NCI-H1694 (cell line): ENCODE measurements at places on chromosomes 4 and X.

DNA sequence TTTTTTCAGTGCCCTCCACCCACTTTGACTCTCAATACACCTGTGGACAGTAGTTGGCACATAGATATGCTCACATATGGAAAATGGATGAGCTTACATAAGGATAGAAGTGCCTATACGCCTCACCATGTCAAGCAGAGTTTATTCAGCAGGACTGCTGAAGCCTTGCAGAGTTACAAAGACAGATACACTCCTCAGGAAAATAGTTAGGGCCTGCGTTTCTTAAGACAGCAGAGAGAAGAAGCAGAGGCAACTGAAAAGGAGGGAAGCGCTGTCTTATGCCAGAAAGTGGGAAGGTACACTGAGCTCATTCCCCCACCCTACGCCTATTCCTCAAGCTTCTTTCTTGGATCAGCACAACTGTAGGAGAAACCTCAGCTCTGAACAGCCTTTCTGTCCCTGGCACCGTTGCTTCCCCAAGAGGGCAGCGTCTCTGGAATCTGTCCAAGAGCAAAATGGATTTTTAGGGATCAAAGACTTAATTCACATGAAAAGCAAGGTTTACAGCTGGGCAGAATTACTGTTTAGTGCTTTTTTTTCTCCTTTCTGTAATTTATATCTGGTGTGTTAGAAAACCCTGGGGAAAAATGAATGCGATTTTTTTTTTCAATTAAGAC is 37.3 kb upstream of the MBTPS2 start:
- DNase-seq = no peak

- no peak for DNase-seq
Observed at GRCh38 chrX:84729408-84729807, 227.2 kb upstream of the HDX start.

GRCh38 chr4:11847167-11847566 is 418.5 kb upstream of the HS3ST1 start:
- no peak for DNase-seq

GRCh38 chrX:65686236-65686635 is 18.8 kb downstream of the MSN start:
- no peak for DNase-seq

DNA sequence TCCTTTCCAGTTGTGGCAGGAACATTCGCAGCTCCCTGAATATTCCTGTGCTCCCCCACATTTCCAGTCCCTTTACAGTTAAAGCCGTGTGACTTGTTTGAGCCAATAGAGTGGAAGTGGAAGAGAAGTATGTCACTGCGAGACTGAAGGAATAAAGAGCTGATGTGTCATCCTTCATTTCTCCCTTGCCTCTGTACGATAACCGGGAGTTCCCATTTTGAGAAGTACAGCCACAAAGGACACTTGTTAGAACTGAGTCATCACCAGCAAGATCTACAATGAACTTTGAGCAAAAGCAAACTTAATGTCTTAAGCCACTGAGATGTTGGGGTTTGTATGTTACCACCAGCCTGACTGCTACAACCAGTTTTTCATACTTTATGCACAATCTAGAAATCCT is 92.3 kb downstream of the SPRY1 start:
- DNase-seq = no peak

- no peak for DNase-seq
Observed at GRCh38 chr4:10115797-10116568, 616 bp downstream of the WDR1 start.

- DNase-seq = no peak
Observed at GRCh38 chr4:148514041-148514440, 71.8 kb upstream of the NR3C2 start.

GRCh38 chr4:10015140-10015753 is 6.0 kb downstream of the SLC2A9 start:
- peak; percentile 34 for DNase-seq

GRCh38 chr4:153119626-153120025 is 84.6 kb upstream of the TRIM2 start:
- DNase-seq = no peak

DNA sequence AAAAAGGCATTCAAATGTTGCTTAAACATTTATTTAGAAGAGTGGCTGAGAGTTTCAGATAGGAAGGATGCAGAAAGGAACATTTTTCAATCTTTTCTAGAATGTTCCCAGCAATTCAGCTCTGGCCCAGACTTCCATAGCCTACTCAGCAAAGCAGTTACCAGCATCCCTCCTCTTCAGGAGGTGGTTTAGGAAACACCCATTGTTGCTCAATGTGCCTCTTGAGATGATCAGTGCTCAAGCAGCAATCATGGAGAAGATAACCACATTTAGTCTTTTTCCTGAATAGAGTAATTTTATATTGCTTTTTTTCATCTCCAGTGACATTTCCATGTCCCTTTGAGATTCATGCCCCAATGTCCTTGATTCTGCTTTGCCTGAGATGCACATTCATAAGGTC is 328.7 kb upstream of the PPARGC1A start:
- DNase-seq = no peak

DNA sequence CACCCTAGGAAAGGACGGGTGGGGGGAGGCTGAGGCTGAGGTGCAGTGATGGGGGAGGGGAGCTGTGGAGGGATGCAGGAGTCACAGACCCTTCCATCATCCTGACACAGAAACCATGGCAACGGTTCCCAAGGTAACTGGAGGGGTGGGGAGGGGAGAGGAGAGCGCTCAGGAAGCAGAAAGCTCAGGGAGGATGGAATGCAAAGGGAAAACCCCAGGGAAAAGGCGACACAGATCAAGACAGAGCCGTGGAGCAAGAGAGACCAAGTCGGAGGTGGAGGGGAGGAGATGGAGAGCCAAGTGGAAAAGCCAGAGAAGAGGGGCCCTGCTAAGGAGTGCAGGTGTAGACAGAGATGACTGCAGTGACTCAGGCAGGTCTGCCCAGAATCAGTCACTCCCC is 14.5 kb downstream of the L1CAM start:
- DNase-seq = peak; percentile 15

GRCh38 chr4:75822416-75822815 is 79.8 kb downstream of the PPEF2 start:
- DNase-seq = no peak

- no peak for DNase-seq
Observed at GRCh38 chr4:24878636-24879016, 34.2 kb downstream of the CCDC149 start.

GRCh38 chrX:40248822-40249221 is 151.1 kb upstream of the BCOR start:
- DNase-seq = no peak

DNA sequence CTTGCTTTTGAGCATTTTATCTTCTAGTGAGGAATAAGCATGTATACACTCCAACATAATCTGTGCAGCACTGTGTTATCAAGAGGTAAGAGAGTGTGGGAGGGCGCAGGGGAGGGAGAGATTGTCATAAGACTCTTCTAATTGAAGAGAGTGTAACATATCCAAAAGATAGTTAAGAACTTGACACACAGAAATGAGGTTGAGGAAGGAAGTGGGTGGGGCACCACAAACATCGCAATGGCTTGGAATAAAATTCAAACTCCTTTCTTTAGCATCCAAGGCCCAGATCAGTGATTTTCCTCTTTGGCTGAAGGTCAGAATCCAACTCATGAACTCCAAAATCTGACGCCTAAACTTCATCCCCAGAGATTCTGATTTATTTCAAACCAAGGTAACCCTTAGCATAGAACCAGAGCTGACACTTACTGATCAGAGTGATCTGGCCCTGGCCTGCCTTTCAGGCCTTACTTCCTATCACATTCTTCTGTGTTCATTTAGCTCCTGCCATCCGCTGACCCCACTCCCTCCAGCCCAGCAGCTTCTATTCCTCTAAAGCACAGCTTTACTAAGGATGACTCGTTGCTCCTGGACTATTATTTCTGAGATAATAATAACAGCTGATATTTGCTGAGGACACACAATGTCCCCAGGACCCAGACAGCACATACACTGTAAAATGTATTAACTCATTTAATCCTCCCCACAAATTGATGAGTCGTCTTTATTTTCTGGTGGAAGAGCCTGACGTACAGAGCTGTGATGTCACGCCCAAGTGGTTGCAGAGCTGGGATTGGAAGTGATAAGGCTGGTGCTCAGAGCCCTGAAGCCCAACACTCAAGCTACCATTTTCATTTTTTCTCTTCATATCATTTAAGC is 10.6 kb upstream of the CTSO start:
- DNase-seq = no peak

DNA sequence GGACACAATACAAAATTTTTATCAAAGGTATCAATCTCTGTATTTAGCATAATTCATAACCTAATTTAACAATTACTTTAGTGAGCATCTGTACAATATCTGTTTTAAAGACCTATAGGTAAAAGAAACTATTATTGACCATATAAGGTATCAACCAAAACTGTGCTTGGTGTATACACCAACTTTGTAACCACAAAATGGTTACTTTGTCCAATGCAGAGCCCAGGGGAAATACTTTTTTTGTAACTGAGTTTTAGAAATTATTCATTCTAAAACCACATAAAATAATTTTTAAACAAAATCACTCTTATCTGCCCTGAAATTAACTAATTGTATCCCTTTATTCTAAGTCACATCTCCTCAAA is 5.0 kb downstream of the CXXC4 start:
- DNase-seq = no peak

GRCh38 chr4:153560908-153561307 is 94.7 kb downstream of the TMEM131L start:
- no peak for DNase-seq

DNA sequence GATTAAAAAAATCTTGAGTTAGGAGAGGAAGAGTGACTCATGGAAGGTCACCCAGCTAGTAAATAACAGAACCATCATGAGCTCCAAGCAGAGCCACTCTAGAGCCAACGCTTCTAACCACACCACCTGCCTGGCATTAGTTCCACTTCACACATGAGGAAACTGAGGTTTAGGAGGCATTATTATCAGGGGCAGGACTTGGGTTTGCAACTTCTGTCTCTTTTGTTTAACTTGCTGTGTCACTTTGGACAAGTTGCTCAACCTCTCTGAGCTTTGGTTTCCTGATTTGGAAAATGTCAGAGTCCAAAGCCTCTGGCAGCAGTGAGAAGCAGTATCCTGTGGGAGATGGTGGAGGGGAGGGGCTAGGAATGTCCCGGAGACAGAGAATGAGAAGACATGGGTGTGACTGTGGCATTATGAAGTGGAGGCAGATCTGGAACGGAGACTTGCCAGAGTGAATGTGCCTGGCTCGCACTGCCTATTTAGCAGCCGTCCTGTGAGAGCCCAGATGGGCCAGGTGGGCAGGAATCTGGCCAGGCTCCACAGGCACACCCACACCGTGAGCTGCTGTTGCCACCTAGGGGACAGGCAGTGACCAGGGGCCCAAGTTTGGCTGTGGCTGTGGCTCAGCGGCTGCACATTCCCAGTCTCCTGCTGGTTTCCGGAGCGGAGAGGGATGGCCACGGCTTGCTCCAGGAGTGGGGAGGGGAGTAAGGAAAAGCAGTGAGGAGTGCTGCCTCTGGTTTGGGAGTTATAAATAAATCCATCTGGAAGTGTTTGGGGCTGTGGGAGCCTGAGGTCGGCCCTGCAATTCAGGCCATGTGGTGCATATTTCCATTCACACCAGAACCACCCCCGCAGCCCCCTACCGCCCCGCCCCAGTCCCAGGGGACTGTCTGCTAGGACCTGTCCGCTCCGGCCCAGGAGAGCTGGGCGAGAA is 93.4 kb downstream of the NHSL2 start:
- DNase-seq = no peak

DNA sequence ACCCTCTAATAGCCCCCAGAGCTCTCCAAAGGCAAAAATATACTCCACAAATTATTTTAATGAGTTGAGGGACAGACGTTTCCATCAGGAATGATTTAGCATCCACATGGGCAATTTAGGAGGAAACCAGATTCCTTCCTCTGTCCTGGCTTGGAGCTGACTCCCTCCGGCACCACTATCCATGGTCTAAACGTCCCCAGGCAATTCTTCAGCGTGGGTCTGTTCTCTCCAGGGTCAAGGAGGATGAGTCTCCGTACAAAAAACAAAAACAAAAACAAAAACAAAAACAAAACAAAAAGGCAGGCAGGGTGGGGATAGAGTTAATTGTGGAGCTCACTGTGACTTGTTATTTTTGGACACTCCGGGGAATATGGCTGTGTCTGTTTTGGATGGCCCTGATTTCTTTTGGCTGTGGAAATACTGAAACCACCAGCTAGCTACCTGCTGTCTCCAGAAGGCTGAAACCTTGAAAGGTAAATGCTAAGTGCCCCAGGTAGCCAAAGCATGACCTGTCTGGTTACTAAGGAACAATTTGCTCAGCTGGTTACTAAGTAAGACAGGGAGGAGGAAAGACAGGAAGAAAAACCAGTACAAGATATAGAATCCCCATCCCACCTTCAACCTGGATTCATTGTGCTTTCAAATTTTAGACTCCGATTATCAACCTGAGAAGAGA is 419.1 kb upstream of the LCORL start:
- DNase-seq = no peak

DNA sequence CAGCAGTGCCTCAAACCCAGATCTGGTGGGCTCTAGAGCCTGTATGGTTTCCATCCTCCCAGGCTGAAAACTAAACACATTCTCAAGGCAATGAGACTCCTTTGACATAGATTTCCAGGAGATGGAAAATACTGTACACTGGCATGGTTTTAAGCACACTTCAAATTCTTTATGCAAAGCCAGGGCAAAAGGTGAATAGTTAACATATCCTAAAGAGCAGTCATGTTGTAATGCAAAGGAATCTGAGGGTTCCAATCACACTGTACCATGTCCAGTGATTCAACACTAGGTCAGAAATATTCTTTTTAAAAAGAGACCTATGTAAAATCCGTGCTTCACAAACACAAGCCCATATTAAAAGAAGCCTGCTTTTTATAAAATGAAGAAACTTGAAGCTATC is 195.3 kb downstream of the QDPR start:
- DNase-seq = no peak

GRCh38 chr4:141771889-141772830 is 135.8 kb downstream of the IL15 start:
- DNase-seq = no peak

- no peak for DNase-seq
Observed at GRCh38 chrX:77572322-77572721, 125.1 kb downstream of the FGF16 start.

DNA sequence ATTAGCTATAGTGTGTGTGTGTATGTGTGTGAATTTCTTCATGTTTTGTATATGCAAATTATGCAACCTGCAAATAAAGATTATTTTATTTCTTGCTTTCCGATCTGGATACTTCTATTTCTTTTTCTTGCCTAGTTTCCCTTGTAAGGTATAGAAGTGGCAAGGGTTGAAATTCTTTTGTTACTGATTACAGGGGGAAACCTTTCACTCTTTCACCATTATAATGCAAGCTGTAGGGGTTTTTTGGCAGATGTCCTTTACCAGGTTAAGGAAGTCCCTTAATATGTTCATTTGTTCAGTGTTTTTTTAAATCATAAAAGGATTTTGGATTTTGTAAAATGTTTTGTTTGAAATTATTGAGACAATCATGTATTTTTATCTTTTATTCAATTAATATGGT is 44.3 kb upstream of the PDE5A start:
- DNase-seq = no peak

GRCh38 chr4:8400632-8401325 is 39.7 kb downstream of the ACOX3 start:
- DNase-seq = no peak
